ENCODE measurements at places on chromosomes 2 and 18. TPM values are rescaled to one million over a fixed set of nuclear protein-coding genes. Genes with fewer than 3 reads are reported as not detected.

DNA sequence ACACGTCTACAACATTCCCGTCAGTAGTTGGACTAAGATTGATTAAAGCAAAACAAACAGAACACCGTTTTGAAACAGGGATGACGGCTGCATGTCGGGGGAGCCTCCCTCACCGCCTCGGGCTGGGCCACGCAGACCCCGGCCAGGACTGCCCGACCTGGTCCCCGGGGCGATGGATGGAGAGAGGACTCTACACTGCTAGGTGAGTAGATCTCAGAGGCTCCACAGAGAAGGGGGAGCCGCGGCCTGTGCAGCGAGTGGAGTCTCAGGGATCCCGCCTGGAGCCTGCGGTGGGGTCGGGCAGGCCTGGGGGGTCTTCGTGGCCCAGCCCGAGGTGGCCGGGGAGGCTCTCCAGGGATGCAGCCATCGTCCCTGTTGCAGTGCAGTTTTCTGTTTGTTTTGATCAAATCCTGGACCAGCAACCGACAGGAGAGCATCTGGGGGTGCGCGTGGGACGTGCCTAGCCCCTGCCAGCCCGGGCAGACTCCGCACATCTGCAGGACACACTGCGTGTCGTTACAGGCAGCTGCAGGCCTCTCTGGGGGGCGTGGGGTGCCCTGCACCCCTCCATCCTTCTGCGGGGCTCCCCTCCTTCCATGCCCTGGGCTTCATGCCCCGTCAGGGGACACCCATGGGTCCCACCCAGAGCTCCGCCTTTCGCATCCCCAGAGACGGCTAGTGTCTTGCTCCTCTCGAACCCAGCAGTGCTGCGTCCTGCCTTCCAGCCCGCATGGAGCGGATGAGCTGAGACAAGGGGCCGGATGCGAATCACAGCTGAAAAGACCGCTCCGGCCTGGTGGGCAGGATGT lies 143.6 kb downstream of the RTP5 start:
- DNase-seq = peak; percentile 38
- H3K27ac ChIP-seq = no peak overlapping the region

- DNase-seq = peak; percentile 77
- H3K36me3 ChIP-seq = no peaks in the 10 kb centered on the region
- H3K27ac ChIP-seq = no peak within 1 kb of the TSS
- H3K27me3 ChIP-seq = peaks cover 100% of the 10 kb centered on the region
These were observed at the start of gene HOXD8 for GRCh38 chr2:176128982-176129796. Gene HOXD8 (plus strand): TSS chr2:176129705. CDS start chr2:176130367, 662 bp downstream.

- peaks cover 11% of the 10 kb centered on the region for H3K4me1 ChIP-seq
- H3K4me3 ChIP-seq = no peak overlapping the region
- H3K27me3 ChIP-seq = no peaks in the 10 kb centered on the region
- H3K27ac ChIP-seq = no peak overlapping the region
- H3K36me3 ChIP-seq = no peaks in the 10 kb centered on the region
These were observed 126.9 kb upstream of the NCK2 start for GRCh38 chr2:105617631-105618350.

- no peak for DNase-seq
- no peaks in the 10 kb centered on the region for H3K36me3 ChIP-seq
- H3K27ac ChIP-seq = no peak overlapping the region
- peaks cover under 1% of the 10 kb centered on the region for H3K4me1 ChIP-seq
- H3K4me3 ChIP-seq = no peak overlapping the region
These were observed 18.3 kb upstream of the SMAD4 start for GRCh38 chr18:51011709-51012108.

GRCh38 chr2:113167115-113167932 lies 6.4 kb upstream of the PSD4 start:
- no peaks in the 10 kb centered on the region for H3K4me1 ChIP-seq
- no peaks in the 10 kb centered on the region for H3K36me3 ChIP-seq
- no peaks in the 10 kb centered on the region for H3K27me3 ChIP-seq

DNA sequence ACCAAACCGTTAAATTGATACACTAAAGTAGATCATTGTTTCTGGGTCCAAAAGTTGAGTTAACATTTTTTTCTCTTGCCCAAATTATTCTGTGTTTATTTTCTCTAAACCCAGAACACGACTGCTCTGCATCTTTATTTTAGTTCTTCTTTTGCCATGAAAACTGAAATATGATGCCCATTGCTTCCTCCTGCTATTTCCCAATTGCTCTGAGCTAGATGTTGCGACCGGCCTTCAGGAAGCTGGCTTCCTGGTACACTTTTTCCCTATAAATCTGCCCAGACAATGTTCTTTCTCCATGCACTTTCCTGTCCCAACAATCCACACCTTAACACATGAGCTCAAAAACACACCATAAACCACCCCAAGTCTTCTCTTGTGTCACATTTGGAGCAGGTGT lies 501.4 kb downstream of the FBXO15 start:
- H3K4me1 ChIP-seq = no peaks in the 10 kb centered on the region
- no peak overlapping the region for H3K4me3 ChIP-seq
- DNase-seq = no peak
- no peaks in the 10 kb centered on the region for H3K27me3 ChIP-seq

DNA sequence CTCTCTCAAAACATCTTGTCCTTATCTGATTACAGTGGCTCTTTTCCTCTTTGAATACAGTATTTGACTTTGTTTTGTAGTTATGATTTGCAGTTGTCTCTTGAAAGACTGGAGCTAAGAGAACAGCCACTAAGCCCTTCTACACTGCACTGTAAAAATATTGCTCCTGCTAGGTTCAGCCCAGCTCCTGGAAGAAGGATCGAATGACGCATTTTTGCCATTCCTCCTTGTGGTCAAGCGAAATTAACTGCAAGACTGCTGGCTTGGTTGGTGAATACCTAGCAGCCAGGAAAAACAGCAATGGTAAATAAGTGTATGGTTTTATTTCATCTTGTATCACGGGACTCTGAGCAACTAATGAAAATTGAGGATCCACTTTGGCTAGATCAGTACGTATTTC lies 407.8 kb upstream of the CDH2 start:
- H3K27ac ChIP-seq = no peak overlapping the region
- peaks cover 6% of the 10 kb centered on the region for H3K4me1 ChIP-seq

DNA sequence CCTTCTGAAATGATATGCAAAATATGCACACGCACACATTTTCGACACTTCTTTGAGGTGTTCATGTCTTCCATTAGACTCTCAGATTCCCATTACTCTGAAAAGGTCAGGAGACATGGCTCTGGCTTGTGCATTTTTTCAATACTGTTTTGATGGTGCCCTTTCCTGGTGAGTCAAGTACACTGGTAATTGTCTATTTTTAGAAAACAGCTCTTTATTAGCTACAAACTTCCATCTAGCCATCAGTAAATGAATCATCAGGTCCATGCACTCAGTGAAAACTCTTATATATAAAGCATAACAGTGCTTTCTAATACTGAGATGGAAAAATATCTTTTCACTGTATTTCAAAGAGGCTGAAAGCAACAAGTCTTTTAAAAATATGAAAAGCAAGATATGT lies 194.9 kb downstream of the GALNT1 start:
- H3K4me1 ChIP-seq = no peaks in the 10 kb centered on the region
- no peaks in the 10 kb centered on the region for H3K27me3 ChIP-seq
- H3K36me3 ChIP-seq = no peaks in the 10 kb centered on the region
- H3K27ac ChIP-seq = no peak overlapping the region
- H3K4me3 ChIP-seq = no peak overlapping the region

DNA sequence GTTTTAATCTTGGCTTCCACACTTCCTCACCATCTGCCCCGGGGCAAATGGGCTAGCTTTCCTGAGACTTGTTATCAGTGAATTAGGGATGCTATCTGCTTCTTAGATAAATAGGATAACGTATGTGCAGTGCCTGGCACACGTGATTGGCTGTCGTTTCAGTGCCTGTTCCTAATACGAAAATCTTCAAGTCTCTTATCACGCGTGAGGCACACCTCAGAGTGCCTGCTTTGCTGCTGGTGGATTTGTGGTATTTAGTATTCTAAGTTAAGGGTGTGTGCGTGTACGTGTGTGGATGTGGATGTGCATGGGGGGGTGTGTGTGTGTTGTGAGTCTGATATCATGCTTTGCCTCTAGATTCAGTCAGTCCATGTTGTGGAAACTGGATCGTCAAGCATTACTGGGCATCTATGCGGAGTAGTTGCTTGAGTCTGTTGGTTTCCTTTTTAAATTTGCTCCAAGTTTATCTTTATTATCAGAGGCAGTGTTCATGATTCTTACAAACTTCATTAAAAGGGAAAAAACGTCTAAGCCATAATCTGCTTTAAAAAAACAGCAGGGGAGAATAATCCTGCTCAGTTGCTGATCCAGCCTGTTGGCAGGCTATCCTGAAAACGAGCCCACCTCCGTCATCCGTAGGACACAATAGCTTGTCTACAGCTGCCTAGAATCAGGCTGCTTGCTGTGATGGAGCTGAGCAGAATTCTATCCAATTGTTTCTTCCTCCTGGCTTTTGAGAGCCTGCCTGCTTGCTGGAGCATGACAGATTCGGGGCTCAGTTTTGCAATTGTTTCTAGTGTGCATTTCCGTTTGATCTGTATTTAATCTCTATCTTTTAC lies 6.6 kb downstream of the SH3RF3 start:
- no peak overlapping the region for H3K4me3 ChIP-seq
- no peak for DNase-seq
- H3K36me3 ChIP-seq = no peaks in the 10 kb centered on the region
- peaks cover 34% of the 10 kb centered on the region for H3K27me3 ChIP-seq

- H3K27ac ChIP-seq = no peak overlapping the region
- DNase-seq = no peak
- H3K4me3 ChIP-seq = no peak overlapping the region
- peaks cover 5% of the 10 kb centered on the region for H3K4me1 ChIP-seq
- no peaks in the 10 kb centered on the region for H3K36me3 ChIP-seq
These were observed 50.6 kb upstream of the RNF152 start for GRCh38 chr18:61943175-61943964.

DNA sequence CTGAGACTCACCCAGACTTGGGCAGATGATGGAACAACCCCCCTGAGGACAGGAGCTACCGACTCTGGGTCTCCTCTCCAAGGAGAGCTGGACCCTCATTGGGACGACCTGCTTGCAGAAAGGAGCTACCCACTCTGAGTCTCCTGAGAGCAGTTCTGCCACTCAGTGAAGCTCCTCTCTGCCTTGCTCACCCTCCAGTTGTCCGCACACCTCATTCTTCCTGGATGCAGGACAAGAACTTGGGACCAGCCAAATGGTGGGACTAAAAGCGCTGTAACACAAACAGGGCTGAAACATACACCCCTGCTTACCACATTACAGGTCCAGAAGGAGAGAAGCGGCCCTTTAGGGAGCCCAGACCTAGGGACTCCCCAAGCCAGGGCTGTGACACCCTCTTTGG lies 124.9 kb upstream of the CCDC150 start:
- H3K27ac ChIP-seq = no peak overlapping the region
- no peaks in the 10 kb centered on the region for H3K36me3 ChIP-seq
- H3K4me3 ChIP-seq = no peak overlapping the region
- no peak for DNase-seq

DNA sequence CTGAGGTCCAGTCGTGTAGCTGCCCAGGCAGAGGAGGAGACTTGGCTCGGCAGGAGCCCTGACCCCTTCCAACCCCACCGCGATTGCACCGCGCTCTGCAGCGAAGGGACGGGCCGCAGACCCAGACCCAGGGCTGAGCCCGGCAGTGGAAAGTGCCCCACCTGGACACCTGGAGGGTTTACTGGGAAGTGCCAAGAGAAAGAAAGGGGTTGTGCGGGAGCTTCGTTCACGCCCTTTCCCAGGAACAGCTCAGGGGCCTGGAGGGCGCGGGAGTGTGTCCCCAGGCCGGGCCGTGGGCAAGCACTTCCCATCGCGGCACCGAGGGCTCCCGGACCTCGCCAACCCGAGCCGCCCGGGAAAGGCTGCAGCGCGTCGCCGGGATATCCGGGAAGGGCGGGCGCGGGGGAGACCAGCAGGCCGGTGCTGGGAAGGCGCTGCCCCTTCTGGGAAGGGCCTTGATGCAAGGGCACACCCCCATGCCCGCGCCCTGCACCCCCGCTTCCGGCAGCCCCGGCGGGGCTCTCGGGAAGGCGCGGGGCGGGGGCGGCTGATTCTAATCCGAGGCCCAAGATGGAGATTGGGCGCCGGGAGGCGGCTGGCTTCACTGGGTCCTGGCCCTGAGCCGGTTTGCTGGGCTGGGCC lies 36.1 kb upstream of the MRPL33 start:
- H3K4me3 ChIP-seq = peak overlapping the region; percentile 67
- peak; percentile 91 for DNase-seq

GRCh38 chr2:58629545-58630119 lies 388.5 kb upstream of the FANCL start:
- no peaks in the 10 kb centered on the region for H3K36me3 ChIP-seq
- no peak overlapping the region for H3K27ac ChIP-seq
- H3K4me3 ChIP-seq = no peak overlapping the region
- H3K4me1 ChIP-seq = peaks cover 5% of the 10 kb centered on the region

DNA sequence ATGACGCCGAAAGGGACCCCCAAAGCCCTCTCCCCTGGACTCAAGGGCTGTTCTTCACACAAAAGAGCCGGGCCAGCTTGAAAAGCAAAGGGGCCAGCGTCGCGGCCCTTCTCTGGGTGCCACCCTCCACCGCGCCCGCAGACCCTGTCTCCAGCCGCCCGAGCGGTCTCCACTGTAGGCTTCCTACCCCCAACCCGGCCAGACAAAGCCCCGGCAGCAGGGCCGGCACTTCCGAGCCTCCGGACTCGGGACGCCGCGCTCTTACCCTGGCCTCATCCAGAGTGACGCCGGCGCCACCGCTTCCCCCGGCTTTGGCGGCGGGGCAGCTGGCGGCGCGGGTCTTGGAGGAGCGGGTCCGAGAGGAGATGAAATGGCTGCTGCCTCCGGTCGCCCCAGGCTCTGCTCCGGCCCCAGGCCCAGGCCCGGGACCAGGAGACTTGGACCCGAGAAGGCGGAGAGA lies 603 bp downstream of the ATAD2B start:
- no peaks in the 10 kb centered on the region for H3K4me1 ChIP-seq
- H3K27ac ChIP-seq = peak overlapping the region; percentile 93
- no peaks in the 10 kb centered on the region for H3K27me3 ChIP-seq
- H3K4me3 ChIP-seq = peak overlapping the region; percentile 95

RAD51AP2 gene
- 0.18 TPM for total RNA-seq

TCF7L1 gene
- 73.3 TPM for total RNA-seq

CXCR4 gene
- 310 TPM for total RNA-seq

RTP5 gene
- not detected for total RNA-seq

SERPINB3 gene
- not detected for total RNA-seq

ABCG8 gene
- not detected for total RNA-seq

DUSP2 gene
- 1.9 TPM for total RNA-seq

Data from endodermal cell (in vitro differentiated cells).